ENCODE measurements at places on chromosomes 6 and 20. TPM values are rescaled to one million over a fixed set of nuclear protein-coding genes. Genes with fewer than 3 reads are reported as not detected.

Gene NKAIN4
- not detected for total RNA-seq

Gene VSTM2L
- not detected for total RNA-seq

Gene NCOA5
- total RNA-seq: 16.8 TPM

Gene RAET1E
- total RNA-seq: not detected

Gene HDDC2
- 121 TPM for total RNA-seq

Gene TMEM151B
- total RNA-seq: not detected

Gene NOX3
- total RNA-seq: not detected

Gene PRPH2
- not detected for total RNA-seq

Gene MYL9
- not detected for total RNA-seq

Gene WFDC5
- total RNA-seq: not detected

Gene MTFR2
- 23.9 TPM for total RNA-seq

Gene PRDM13
- not detected for total RNA-seq

Gene SOBP
- total RNA-seq: 1.1 TPM

Gene ARG1
- not detected for total RNA-seq

Gene ARMH2
- 0.40 TPM for total RNA-seq

Gene AGER
- total RNA-seq: 16.4 TPM

Gene CD93
- 0.11 TPM for total RNA-seq

Gene MEI4
- total RNA-seq: not detected

Gene TINAG
- total RNA-seq: not detected

Gene ENPP3
- 0.79 TPM for total RNA-seq

Gene SMOC2
- not detected for total RNA-seq

Gene HMGCLL1
- total RNA-seq: not detected

Gene PI3
- not detected for total RNA-seq

Gene GGTLC1
- total RNA-seq: not detected

Gene KIF16B
- total RNA-seq: 4.2 TPM

Gene C20orf141
- total RNA-seq: not detected

Data from activated CD8-positive, alpha-beta T cell treated with anti-CD3 and anti-CD28 coated beads for 36 hours (primary cell).